Right atrium auricular region (tissue), 2 donors: ENCODE measurements at places on chromosomes 2 and 18.

DNA sequence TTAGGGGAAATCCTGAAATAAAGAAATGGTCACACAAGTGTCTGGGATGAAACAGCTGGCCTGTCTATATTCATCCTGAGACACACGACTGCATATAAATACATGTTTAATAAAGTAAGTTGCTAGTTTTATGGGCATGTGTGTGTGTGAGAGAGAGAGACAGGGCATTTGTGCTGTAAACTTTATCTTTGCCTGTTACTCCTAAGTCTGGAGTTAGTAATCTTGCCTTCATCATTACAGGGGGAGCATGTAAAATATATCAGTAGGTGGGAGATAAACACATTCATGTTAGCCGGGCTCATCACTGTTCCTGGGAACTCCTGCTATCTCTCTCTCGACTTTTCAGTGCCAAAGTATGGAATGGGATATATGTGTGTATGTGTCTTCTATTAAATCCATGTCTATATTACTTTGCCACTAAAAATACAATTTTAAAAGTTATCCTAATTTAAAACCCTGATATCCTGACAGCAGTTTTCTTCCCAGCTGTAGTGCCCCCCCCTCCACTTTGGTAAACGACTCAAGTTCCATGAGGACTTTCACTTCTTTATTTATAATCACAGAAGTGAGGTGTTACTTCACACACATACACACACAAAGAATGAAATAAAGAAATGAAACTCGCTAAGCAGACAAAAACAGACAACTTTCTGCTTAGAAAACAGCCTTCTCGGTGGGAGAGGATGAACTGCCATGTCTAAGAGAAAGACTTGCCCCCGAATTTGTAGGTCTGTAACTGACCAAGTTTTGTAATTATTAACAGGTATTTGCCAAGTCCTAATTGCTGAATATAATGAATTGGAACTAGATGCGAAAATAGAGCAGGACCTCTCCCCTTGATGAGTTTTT lies 947 bp downstream of the ZEB2 start:
- H3K27ac ChIP-seq: peak overlapping the region; percentile 99
- no peaks in the 10 kb centered on the region for H3K27me3 ChIP-seq
- H3K4me1 ChIP-seq: no peaks in the 10 kb centered on the region
- H3K36me3 ChIP-seq: peaks cover 3% of the 10 kb centered on the region
- peak overlapping the region; percentile 73 for H3K4me3 ChIP-seq

- no peaks in the 10 kb centered on the region for H3K4me1 ChIP-seq
- H3K36me3 ChIP-seq: no peaks in the 10 kb centered on the region
- DNase-seq: no peak
- H3K27ac ChIP-seq: no peak overlapping the region
- H3K27me3 ChIP-seq: no peaks in the 10 kb centered on the region
These were observed 145.5 kb downstream of the ABCA12 start for GRCh38 chr2:214992911-214993310.

DNA sequence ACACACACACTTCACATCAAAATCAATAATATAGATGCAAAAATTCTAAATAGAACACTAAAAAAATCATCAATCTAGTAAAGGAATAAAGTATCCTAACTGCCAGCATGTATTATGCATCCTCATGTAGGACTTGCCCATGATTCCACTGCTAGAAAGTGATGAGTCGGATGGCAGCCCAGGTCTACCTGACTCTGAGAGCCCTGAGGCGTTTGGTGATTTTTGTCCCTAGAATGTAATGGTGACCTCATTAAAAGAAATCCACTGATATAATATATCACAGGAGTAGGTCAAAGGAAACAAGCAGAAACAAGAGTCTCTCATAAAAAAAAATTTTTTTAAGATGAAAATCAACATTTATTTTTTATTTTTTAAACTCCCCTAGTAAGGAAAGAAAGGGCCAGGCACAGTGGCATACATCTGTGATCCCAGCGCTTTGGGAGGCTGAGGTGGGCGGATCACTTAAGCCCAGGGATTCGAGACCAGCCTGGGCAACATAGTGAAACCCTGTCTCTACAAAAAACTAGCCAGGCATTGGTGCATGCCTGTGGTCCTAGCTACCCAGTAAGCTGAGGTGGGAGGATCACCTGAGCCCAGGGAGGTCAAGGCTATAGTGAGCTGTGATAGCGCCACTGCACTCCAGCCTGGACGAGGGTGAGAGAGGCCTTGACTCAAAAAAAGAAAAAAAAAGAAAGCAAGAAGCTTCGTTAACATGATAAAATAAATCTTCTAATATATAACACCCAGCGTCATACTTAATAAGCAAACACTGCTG lies 24.4 kb upstream of the ACTG2 start:
- no peak overlapping the region for H3K4me3 ChIP-seq
- H3K27me3 ChIP-seq: no peaks in the 10 kb centered on the region
- peaks cover 19% of the 10 kb centered on the region for H3K36me3 ChIP-seq
- no peak overlapping the region for H3K27ac ChIP-seq

DNA sequence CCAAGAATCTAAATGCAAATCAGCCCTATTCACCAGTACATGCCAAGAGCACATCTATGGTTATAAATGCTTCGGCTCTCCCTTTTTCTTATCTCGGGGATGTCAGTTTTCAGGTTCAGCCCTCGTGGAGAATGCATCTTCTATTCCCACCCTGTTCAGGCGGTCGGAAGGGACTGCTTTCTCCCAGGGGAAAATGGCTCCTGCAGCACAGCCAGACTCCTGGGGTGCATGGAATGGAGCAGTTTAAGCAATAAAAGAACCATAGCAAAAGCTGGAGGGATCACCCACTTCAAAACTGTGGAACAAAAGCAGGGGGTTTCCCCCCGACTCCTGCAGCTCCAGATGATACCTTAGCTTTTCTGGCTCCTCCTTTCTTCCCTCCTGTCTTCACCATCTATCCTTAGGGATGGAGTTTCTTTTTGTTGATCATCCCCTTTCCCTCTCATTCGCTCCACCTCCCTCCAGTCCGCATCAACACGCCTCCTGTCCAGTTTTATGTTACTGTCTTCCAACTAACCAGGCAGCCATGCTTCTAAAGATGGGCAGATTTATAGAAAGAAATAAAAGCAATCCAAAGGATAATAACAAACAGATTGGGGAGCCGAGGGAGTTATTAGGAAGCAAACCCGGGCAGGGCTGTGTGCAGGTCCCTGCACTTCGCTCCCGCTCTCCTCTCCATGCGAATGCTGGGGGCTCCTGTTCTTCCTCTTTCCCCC lies 356.2 kb upstream of the SMIM21 start:
- DNase-seq: no peak
- H3K4me3 ChIP-seq: no peak overlapping the region
- no peaks in the 10 kb centered on the region for H3K27me3 ChIP-seq

DNA sequence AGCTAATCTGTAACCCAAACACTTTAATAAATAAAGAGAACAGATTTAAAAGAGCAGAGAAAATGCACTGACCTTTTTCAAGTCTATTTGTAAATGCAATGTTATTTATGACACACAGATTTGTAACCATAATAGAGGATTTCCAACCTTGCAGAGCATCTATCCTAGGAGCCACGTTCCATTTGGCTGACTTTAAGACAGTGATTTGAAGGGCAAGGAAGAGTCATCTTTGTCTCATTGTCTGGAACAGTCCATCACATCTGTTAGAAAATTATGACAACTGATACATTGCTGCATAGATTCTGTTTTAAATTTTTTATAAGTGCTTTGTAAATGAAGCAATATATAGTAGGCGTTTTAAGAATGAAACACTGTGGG lies 90.8 kb upstream of the L3MBTL4 start:
- H3K4me1 ChIP-seq: no peaks in the 10 kb centered on the region
- H3K27me3 ChIP-seq: no peaks in the 10 kb centered on the region
- DNase-seq: no peak
- no peak overlapping the region for H3K27ac ChIP-seq
- H3K4me3 ChIP-seq: no peak overlapping the region

GRCh38 chr2:11933854-11934253 lies 187.4 kb downstream of the LPIN1 start:
- H3K27ac ChIP-seq: no peak overlapping the region
- H3K4me3 ChIP-seq: no peak overlapping the region
- no peaks in the 10 kb centered on the region for H3K36me3 ChIP-seq

DNA sequence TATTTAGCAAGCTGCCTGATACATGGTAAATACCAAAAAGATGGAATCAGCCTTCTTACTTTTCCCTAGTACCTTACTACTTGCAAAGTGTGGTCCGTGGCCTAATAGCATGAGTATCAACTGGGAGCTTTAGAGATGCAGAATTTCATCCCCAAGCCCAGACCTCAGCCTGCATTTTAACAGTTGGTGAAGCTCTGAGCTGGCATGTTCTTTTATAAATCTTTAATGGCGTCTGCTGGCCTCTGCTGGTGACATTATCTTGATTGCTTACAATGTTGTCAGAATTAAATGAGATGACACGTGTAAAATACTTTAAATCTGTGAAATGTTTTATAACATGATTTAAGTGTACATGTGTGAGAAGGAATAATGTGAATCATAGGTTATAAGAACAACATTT lies 115.1 kb upstream of the NOSTRIN start:
- DNase-seq: no peak
- no peaks in the 10 kb centered on the region for H3K36me3 ChIP-seq
- no peaks in the 10 kb centered on the region for H3K4me1 ChIP-seq

- H3K4me1 ChIP-seq: peaks cover 18% of the 10 kb centered on the region
- H3K27ac ChIP-seq: peak overlapping the region; percentile 90
- H3K36me3 ChIP-seq: peaks cover 6% of the 10 kb centered on the region
- DNase-seq: peak; percentile 81
- no peaks in the 10 kb centered on the region for H3K27me3 ChIP-seq
These were observed 858 bp downstream of the TP53I3 start for GRCh38 chr2:24083567-24084385.

DNA sequence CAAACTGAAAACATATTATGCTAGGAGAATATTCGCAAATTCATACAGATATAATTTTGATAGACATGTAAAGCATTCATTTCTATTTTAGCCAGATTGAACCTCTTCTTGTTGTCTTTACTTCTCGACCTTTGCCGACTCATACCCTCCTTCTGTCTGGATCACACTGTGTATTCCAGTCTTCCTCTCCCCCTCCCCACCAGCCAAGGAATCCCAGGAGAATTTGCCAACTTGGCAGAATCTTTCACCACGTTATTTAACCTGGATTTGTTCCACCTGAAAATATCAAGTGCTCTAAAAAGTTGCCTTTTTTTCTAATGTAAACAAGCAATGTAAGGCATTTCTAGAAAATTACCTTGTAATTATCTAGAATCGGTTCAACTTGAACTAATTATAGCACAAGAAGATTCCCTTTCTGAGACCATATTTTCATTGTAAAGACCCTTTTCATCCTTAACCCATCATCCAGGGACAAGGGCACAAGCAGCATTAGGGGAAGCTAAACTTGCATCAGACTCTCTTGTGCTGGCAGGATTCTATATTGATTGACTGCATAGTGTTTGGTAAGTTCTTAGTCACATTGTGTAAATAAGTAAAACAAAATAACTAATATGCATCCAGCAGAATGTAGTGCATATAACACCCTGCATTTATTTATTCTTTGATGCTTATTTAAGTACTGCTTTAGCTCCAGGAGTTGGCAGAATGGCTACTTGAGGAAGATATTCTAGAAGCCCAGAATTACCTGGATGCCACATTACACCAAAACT lies 1328.7 kb upstream of the NXPH2 start:
- H3K4me1 ChIP-seq: no peaks in the 10 kb centered on the region
- H3K27ac ChIP-seq: no peak overlapping the region
- H3K27me3 ChIP-seq: no peaks in the 10 kb centered on the region
- no peaks in the 10 kb centered on the region for H3K36me3 ChIP-seq

GRCh38 chr2:106523976-106524665 lies 37.0 kb downstream of the CD8B2 start:
- no peak overlapping the region for H3K27ac ChIP-seq
- H3K4me3 ChIP-seq: no peak overlapping the region
- H3K4me1 ChIP-seq: no peaks in the 10 kb centered on the region
- no peaks in the 10 kb centered on the region for H3K27me3 ChIP-seq

- no peaks in the 10 kb centered on the region for H3K36me3 ChIP-seq
- no peak overlapping the region for H3K4me3 ChIP-seq
- DNase-seq: no peak
- H3K27ac ChIP-seq: no peak overlapping the region
These were observed 23.4 kb downstream of the TMEM177 start for GRCh38 chr2:119702203-119702917.

- no peak overlapping the region for H3K27ac ChIP-seq
- no peak overlapping the region for H3K4me3 ChIP-seq
- no peaks in the 10 kb centered on the region for H3K36me3 ChIP-seq
- H3K4me1 ChIP-seq: no peaks in the 10 kb centered on the region
These were observed 51.6 kb downstream of the SPP2 start for GRCh38 chr2:234102112-234102511.

DNA sequence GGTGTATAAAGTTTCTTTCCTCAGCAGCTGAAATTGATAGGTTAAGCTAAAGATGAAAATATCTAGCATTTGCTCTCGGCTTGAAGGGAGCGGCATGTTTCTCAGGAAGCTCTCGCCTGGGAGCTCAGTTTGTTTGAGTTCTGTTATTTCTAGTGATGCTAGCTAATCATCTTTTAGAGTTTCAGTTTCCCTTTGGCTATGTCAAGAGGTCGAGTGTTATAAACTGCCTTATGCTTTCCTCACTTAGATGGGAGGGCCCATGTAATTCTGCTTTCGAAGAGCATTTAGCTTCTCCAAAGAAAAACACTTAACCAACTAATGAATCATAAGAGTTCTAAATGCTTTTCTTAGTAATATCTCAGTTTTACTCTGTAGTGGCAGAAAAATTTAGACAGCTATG lies 33.6 kb downstream of the PLCL1 start:
- no peak for DNase-seq
- peak overlapping the region; percentile 36 for H3K27ac ChIP-seq

DNA sequence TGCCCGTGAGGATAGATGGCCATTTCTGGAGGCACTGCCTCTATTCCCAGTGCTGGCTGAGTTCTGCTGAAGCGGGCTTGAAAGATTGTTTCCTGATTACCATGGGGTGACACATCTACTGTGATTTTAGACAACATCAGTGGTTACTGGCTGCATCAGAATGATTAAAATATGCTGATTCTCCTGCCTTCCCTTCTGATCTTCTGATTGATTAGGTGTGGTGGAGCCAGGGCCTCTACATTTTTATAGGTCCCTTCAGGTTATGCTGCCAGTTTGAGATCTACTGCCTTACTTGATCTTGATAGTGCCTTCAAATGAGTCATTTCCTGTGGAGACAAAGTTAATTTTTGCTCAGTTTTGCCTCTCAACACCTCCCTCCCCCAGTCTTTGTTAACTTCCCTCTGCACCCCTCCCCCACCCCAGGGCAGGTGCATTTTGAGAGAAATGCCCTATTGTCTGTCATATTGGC lies 31.6 kb upstream of the SNORC start:
- H3K4me3 ChIP-seq: no peak overlapping the region
- peaks cover 53% of the 10 kb centered on the region for H3K36me3 ChIP-seq
- no peak for DNase-seq
- H3K27ac ChIP-seq: no peak overlapping the region
- H3K27me3 ChIP-seq: no peaks in the 10 kb centered on the region

DNA sequence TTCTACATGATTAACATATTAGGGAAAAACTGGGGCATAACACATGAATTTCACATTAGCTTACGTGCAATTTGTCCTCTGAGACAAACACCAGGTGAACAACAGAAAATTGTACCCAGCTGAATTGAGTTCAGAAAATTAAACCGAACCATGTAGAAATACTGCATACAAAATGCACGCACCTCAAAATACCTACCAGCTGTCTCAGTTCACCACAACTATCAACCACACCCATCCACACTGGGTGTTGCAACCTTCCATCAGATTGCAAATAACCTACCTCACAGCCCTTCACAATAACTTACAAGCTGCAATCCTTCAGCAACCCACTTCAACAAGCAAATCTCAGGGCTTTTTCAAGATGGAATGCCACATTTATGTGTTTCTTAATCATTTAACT lies 55.9 kb downstream of the UNC50 start:
- no peaks in the 10 kb centered on the region for H3K27me3 ChIP-seq
- H3K4me3 ChIP-seq: no peak overlapping the region
- H3K4me1 ChIP-seq: no peaks in the 10 kb centered on the region
- DNase-seq: no peak
- H3K36me3 ChIP-seq: peaks cover 14% of the 10 kb centered on the region
- no peak overlapping the region for H3K27ac ChIP-seq
